ENCODE measurements at places on chromosomes 16 and 17.

- no peak for DNase-seq
Observed at GRCh38 chr17:76535788-76536510, 1.6 kb downstream of the CYGB start.

GRCh38 chr16:68575082-68575481, 36.0 kb downstream of the ZFP90 start:
- no peak for DNase-seq

- no peak for DNase-seq
Observed at GRCh38 chr17:38464723-38465390, 36.6 kb downstream of the ARHGAP23 start.

- no peak for DNase-seq
Observed at GRCh38 chr17:38815576-38816193, 9.4 kb downstream of the CWC25 start.

DNA sequence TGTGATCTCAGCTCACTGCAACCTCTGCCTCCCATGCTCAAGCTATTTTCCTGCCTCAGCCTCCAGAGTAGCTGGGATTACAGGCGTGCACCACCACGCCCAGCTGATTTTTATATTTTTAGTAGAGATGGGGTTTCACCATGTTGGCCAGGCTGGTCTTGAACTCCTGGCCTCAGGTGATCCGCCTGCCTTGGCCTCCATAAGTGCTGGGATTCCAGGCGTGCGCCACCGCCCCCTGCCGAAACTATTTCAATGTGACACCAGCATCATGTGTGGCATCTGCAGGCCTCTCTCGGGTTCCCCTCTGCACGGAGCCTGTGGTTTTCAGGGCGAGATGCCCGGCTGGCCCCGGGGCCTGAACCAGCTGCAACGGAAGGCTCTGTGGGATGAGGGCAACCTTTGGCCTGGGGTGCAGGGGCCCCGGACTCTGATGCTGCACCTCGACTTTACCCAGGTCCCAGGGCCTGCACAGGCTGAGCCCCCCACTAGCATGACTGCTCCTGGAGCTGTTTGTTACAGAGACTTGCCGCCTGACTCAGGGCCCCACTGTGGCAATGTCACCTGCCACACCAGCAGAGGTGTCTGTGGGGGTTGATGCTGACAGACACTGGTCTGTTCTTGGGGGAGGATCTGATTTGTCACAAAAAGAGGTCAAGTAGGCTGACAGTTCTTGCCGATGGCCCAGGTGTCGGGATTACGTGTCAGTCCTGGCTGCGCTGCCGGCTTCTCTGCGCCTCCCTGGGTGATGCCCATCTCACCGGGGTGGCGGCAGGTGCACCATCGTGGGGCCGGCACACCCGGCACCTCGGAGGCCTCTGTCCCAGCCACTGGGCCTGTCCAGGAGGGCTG, 8.6 kb upstream of the TEX19 start:
- DNase-seq = no peak

DNA sequence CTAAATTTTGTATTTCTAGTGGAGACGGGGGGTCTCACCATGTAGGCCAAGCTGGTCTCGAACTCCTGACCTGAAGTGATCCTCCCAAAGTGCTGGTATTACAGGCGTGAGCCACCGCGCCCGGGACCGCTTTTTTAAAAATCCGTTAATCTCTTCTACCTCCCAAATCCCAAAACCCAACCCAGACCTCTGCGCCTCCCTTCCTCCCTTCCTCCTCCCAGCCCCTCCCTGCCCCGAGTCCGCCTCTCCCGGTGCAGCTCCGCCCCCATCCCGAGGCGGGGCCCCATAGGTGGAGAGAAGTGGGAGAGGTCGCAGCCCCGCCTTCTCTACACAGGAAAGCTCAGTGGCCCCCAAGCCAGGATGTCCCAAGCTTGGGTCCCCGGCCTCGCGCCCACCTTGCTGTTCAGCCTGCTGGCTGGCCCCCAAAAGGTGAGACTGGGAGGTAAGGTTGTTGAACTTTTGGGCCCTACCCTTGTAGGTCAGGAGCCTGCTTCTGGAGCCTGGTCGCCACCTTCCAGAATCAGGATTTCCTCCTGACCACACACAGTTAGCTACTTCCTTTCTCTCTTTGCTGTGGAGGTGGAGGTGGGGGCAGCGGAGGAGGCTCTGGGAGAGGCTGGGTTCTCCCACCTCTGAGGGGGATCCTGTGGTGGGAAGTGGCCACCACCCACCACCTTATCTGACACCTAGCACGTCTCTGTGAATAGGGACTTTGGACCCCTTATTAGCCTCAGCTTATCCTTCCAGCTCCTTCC, at the start of gene TMEM92:
TMEM92 (plus strand) TSS at position 325 of the 755 bp plus-strand sequence; CDS start at position 361, 36 bp downstream.
- peak; percentile 36 for DNase-seq

DNA sequence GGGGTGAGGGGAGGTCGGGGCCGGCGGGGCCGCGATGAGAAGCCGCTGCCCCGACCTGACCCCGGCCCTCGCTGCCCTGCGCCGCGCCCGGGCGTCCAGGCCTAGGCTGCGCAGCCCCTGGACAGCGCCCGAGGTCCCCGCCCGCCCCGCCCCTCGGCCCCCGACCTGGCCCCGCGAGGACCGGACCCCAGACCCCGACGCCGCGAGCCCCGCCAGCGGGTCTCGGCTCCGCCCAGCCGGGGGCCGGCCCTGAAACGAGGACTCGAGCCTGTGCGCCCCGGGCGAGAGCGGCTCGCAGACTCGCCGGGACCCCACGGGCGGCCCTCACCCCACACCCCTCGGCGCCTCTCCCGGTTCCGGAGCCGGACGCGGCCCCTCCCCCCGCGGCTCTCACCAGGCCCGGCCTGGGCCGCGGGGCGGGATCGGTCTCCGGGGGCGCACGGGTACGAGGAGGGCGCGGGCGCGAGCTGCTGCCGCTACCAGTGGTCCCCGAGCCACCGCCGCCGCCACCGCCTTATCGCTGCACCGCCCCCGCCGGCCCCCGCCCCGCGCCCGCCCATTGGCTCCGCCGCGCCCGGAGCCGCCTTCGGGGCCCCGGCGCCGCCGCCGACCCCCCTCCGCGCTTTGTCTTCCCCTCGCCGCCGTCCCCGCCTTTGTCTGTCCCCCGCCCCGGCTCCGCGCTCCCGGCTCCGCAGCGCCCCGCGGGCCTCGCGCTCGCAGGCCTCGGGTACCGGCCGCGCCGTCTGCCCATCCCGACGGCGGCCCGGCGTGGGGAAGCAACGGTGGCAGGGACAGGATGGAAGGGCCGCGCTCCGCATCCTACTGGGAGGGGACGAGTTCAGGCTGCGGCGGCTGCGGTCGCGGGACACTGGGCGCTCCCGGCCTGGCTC, at the start of gene LIMD2:
LIMD2 (minus strand) TSS at position 488 of the 890 bp plus-strand sequence. CDS start 827 bp downstream, outside the sequence.
- peak; percentile 76 for DNase-seq

- no peak for DNase-seq
Observed at GRCh38 chr17:66535611-66536010, 233.2 kb downstream of the PRKCA start.

DNA sequence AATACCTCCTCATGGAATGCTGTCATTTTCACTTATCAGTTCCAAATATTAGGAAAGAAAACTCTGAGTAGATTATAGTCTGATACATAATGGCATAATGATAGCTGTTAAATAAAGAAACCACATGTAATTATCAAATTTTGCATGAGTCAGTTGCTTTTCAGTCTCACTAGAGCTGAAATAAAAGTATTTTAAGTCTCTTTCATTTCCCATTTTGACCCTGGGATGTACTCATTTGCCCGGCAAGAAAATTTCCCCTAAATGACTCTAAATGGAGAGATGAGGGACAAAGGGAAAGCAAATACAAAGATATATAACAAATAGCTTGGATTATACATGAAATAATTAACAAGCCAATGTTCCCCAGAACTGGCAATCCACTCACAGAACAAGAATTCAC, 47.9 kb upstream of the CPHXL start:
- DNase-seq = no peak

GRCh38 chr17:50311112-50311460, 34.8 kb upstream of the XYLT2 start:
- no peak for DNase-seq

DNA sequence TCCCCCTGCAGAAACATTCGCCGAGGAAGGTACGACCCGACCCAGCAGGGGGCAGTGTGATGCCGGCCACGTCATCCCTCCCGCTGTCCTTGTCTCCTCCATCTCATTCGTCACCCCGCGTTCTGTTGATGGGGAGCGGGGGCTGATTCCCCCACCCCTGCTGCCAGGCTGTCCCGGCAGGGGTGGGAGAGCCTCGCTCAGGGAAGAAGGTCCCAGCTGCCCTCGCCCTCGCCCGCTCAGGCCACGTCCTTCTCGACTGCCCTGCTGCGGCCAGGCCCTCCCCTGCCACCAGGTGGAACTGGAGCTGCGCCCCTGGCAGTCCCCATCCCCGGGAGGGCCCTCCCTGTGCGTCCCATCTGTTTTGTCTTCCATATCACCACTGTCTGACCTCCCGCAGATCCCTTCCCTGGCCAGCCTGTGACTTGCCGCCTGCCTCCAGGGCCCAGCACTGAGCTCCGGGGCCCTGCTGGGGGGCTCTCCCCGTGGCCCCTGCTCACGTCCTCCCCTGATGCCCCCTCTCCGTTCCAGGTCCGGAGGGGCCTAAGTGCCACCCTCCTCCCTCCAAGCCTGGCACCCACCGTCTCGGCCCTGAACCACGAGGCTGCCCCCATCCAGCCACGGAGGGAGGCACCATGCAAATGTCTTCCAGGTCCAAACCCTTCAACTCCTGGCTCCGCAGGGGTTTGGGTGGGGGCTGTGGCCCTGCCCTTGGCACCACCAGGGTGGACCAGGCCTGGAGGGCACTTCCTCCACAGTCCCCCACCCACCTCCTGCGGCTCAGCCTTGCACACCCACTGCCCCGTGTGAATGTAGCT, 20.6 kb downstream of the ADAM11 start:
- peak; percentile 64 for DNase-seq

DNA sequence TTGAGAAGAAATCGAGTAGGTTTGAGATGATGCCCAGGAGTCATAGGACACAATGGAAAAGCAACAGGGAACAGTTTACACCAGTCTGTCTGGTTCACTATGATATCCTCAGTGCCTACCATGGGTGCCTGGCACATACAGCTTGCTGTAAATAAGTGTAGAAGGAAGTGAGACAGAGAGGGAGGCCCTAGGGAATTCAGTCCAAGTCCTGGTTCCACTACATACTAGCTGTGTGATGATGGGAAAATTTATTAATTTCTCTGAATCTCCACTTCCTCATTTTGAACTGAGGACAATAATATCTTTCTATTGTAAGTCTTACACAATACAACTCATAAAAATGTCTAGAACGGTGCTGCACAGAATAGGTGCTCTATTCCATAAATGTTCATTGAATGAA, 53.3 kb upstream of the LYRM9 start:
- no peak for DNase-seq

GRCh38 chr17:47810901-47811635, 10.5 kb downstream of the OSBPL7 start:
- DNase-seq = no peak

DNA sequence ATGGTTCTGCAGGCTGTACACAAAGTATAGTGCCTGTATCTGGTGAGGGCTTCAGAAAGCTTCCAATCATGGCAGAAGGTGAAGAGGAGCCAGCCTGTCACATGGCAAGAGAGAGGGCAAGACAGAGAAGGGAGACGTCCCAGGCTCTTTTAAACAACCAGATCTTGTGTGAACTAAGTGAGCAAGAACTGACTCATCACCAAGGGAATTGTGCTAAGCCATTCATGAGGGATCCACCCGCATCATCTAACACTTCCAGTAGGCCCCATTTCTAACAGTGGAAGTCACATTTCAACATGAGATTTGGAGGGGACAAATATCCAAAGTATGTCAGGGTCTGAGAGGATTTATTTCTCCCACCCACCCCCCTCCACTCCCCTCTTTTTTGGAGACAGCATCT, 56.2 kb upstream of the ELAC2 start:
- no peak for DNase-seq

DNA sequence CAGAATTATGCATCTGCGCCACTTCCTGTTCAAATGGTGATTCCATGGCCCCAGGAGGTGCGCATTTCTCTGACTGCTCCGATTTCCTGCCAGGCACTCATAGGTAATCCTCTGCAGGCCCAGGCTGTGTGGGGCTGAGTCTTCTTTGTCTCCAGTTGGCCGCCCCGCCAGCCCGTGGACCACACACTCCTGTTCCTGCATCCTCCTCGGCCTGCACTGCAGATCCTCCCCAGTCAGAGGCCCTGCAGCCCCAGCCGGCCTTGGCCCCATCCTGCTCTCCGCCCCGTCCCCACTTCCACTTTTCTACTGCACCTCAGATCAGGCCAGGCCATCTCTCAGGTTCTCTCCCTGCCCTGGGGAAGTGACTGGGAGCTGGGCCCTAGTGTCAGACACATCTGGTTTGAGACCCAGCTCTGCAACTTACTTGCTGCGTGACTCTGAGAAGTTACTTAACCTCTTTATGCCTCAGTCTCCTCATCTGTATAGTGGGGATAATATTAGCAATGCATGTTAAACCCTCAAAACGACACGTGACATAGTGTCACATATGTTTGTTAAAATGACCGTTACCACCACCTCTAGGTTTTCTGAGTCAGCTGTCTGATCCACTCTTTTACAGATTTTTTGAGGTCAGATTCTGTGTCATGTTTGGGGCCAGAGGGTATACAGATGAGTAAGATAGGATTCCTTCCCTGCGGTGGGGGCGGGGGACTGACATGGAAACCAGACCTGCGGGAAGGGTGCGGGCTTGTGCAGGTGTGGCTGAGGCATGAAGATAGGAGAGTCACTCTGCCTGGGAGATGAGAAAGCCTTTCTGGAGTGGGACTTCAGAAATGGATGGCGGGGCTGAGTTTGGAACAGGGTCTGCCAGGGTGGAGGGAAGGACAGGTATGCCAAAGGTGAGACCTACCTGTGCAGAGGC, 12.8 kb downstream of the RAB11FIP4 start:
- no peak for DNase-seq

DNA sequence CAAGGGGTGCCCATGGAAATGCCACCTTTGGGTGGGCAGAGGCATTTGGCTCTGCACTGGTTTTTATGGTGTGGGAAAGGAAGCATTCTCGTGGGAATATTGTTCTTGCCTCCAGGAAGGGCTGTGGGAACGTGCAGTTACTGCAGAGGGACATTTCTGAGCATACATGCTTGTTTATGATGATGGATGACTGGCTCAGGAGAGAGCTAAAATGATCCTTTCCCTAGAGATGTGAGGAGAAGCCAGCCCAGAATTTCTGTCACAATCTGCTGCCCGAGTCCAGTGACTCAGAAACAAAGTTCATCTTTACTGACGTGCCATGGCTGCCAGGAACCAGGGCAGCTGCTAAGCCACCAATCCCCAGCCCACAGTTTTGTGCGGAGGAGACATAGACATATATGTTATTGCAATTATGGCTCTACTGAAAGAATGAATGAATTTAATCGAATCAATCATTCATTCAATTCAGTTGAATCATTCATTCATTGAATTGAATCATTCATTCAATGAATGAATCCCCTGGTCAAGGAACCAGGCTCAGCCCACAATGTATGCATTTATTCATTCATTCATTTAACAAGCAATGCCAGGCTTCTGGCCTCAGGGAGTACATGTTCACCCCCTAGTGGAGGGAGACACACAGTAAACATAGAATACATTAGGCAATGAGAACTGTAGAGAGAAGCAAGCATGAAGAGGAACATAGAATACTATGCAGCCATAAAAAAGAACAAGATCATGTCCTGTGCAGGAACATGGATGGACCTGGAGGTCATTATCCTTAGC, 414.4 kb upstream of the HSBP1 start:
- DNase-seq = no peak
